Natural killer cell (primary cell): ENCODE measurements at places on chromosomes 4 and X. TPM values are rescaled to one million over a fixed set of nuclear protein-coding genes. Genes with fewer than 3 reads are reported as not detected.

GRCh38 chr4:70680934-70681333, 7.4 kb upstream of the UTP3 start:
- no peak for DNase-seq
- no peaks in the 10 kb centered on the region for H3K36me3 ChIP-seq
- no peaks in the 10 kb centered on the region for H3K27me3 ChIP-seq
- no peak overlapping the region for H3K27ac ChIP-seq

DNA sequence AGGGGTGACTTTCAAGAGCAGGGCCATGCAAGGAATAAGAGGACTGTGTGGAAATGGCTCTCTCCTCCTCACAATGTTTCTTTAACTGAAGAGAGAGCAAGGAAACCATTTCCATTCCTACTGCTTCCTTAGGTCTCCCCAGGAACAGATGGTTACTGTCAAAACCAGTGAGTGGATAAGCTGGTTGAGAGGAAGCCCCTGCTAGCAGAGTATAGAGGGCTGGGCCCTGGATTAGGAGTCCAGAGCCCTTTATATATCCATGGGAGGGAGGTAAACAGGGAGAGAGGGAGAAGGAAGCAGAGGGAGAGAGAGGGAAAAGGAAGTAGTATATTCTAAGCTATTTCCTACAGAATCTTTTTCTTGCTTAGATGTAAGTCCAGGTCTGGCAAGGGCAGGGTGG, 43.8 kb upstream of the LAS1L start:
- no peaks in the 10 kb centered on the region for H3K36me3 ChIP-seq
- H3K4me3 ChIP-seq = no peak overlapping the region
- no peaks in the 10 kb centered on the region for H3K27me3 ChIP-seq
- H3K27ac ChIP-seq = no peak overlapping the region
- H3K4me1 ChIP-seq = peaks cover 9% of the 10 kb centered on the region
- DNase-seq = no peak

DNA sequence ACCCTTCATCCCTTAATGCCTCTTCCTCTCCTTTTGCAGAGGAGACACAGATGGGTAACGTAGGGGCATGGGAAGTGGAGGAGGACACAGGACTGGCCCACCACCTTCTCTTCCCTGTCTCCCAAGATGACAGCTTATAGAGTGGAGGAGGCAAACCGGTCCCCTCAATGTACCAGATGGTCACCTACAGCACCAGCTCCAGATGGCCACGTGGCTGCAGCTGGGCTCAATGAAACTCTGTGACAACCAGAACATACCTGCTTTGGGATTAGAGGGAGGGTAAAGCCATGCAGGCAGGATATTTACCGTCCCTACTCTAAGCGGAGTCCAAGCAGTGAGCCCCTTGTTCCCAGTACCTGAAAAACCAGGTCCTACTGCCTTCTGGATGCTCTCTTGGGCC, 7.5 kb upstream of the KLHL15 start:
- no peaks in the 10 kb centered on the region for H3K4me1 ChIP-seq
- H3K27me3 ChIP-seq = no peaks in the 10 kb centered on the region
- H3K36me3 ChIP-seq = no peaks in the 10 kb centered on the region
- H3K27ac ChIP-seq = no peak overlapping the region

The GASK1B gene
- total RNA-seq = 2.0 TPM

DNA sequence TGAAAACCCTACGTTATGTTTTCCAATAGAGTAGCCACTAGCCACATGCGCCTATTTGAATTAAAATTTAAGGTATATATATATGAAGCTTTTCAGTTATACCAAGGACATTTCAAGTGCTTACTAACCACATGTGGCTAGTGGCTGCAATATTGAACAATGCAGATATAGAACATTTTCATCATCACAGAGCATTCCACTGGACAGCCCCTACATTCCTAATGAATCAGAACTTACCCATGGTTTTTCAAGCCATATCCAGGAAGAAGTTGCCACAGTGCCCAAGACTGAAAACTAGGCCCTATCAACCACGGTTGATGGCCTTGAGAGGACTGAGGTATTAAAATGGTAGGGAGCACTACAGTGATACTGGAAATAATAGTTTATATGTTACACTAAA, 29.7 kb downstream of the NEK1 start:
- H3K27me3 ChIP-seq = no peaks in the 10 kb centered on the region
- H3K4me3 ChIP-seq = no peak overlapping the region
- peaks cover 9% of the 10 kb centered on the region for H3K36me3 ChIP-seq
- DNase-seq = no peak

DNA sequence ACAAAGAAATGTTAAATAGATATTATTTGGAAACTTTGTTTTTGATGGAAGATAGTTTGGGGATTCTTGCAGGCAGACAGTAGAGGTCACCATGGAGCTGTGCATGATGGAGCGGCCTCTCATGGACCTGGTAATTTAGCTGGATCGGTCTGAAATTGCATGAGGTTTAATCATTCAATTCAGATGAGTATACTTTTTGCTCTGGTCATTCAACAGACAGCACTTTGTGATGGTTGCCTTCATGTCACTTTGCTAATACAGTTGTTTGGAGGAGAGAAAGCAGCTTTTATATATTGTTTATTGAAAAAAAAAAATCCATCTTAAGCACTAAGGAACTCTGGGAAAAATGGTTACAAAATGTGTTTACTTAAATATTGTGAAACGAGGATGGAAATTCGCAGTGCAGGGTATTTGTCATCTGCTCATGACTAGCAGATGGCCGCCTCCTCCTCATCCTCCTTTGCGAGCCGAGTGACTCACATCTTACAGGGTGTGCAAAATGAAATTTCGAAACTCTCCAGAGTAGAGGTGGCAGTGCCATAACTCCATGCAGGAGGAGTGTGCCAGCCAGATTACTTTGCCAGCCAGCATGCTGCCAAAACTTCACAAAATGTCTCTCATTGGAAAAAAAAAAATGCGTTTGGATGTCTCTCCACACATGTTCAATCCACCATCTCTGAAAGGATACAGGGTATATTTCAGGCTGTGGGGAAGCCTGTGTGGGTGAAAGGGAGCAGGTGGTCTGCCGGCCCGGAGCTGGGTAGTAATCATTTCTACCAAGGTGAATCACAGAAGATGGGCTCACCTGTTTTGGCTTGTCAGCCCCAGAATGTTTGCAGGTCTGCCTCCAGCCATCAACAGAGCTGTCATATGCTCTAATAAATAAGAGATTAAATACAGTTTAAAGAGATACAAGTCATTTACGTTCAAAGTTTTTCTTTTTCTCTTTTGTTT, 314.9 kb upstream of the DIPK2B start:
- no peak overlapping the region for H3K4me3 ChIP-seq
- no peaks in the 10 kb centered on the region for H3K36me3 ChIP-seq
- DNase-seq = no peak
- no peaks in the 10 kb centered on the region for H3K27me3 ChIP-seq

DNA sequence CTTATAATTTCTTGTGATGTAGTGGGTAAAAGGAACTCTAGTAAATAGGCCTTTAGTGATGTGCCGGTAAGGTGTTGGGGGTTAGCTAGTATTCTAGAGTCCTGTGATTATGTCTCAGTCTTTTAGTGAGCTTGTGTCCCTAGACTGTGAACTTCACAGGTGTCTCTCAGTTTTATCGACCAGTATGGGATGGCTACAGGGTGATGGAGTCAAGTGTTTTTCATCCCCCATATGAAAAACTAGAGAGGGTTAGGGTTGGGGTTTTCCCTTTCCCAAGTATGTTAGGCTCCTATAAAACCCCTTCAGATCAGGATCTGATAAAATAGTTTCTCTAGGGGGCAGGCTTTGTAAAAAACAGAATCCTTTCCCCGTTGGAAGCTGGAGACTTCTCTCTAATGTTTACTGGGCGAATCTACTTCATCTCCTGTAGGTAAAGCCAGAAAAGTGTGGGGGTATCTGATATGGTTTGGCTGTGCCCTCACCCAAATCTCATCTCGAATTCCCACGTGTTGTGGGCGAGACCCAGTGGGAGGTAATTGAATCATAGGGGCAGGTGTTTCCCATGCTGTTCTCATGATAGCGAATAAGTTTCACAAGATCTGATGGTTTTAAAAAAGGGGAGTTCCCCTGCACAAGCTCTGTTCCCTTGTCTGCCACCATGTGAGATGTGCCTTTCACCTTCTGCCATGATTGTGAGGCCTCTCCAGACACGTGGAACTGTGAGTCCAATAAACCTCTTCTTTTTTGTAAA, 120.8 kb downstream of the DTHD1 start:
- DNase-seq = no peak
- H3K4me3 ChIP-seq = no peak overlapping the region
- H3K36me3 ChIP-seq = no peaks in the 10 kb centered on the region
- H3K27ac ChIP-seq = no peak overlapping the region
- H3K4me1 ChIP-seq = no peaks in the 10 kb centered on the region
